ENCODE measurements at places on chromosomes 5 and 9. TPM values are rescaled to one million over a fixed set of nuclear protein-coding genes. Genes with fewer than 3 reads are reported as not detected.

- no peak for DNase-seq
Observed at GRCh38 chr9:86304236-86304730, 21.9 kb upstream of the ISCA1 start.

GRCh38 chr5:113172231-113172826, 195.7 kb downstream of the DCP2 start:
- DNase-seq, result no peak

PAEP gene
- total RNA-seq, result not detected

- DNase-seq, result no peak
Observed at GRCh38 chr9:127514468-127514867, 63.2 kb downstream of the LRSAM1 start.

FAM81B gene
- total RNA-seq, result not detected

Data from Calu3 (cell line).